ENCODE measurements at places on chromosomes 4 and X.

GRCh38 chr4:106614441-106614840 lies 245.9 kb upstream of the GIMD1 start:
- no peak for DNase-seq

DNA sequence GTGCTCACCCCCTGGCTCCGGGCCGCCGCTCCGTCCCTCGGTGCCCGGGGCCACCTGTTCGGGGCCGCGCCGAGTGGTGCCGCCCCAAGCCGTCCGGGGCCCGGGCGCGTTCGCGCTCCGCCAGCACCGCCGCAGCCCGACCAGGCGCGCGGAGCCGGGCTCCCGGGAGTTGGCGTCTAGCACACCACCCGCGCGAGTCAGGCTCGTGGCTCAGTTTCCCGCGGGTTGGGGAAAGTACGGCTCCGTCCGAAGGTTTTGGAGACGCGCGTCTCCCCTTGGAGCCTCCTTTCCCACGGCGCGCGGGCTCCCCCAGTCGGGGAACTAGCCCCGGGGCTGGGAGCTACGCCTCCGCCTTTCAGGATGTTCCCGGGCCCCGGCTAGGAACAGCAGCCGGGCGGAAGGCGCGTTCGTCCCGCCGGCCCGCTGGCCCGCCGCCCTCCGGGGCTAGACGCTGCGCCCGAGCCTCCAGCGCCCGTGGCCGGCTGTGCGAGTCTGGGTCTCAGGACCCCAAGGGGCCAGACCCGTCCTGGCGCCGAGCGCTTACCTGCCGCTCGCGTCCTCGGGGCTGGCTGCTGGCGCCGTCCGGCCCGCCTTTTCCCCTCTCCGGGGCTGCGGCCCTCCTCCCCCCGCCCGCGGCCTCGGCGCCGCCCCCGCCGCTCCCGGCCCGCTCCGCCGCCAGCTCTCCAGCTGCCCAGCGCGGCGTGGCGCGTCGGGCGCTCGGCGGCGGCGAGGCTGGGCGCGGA lies at the start of gene ADGRG2:
Gene ADGRG2 (minus strand): TSS at position 571 of the 743 bp plus-strand sequence. CDS start 53,634 bp downstream, outside the sequence.
- DNase-seq: no peak

- no peak for DNase-seq
These were observed 38.6 kb downstream of the ALG13 start for GRCh38 chrX:111719426-111720210.

DNA sequence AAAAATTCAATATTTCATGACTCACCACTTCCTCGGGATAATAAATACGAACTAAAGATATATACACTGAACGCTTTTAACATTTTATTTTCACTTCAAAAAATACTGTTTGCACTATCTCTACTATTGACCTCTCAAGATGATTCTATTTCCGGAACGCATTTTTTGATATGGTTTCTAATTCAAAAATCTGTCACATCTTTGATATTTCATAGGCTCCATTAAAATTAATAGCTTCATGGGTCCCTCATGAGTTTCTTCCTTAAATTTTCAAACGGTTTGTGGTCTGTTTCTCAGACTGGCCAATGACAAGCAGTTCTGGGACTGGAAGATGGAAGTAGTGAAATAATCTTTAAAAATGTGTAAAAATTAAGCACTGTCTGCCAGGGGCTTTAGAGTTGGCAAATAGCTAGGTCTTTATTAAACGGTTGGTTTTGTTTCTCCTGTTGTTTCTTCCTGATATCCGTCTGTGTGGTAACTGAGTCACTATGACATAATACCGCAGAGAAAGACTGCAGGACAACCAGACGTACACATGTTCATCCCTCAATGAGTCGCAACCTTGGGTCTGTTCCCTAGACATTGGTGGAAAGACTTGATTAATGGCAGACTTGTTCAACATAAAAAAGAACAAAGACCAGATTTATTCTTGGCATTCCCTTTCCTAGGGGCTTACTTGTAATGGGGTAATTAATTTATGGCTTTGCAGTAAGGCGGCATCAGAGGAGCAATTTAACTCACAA lies 133.8 kb downstream of the PALLD start:
- DNase-seq: no peak

DNA sequence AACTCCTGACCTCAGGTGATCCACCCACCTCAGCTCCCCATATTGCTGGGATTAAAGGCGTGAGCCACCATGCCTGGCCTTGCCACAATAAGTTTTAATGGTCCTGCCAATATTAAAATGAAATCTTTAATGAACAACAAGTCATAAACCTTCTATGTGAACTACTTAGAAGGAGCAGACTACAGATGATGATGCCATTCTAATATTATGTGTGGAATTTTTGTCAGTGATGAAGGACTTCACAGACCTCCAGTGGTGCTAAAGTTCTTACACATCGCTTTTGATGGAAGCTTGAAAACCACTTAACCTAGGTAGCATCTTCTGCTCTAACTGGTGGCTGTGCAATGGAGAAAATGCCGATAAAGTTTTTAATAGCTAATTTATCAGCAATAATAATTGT lies 331.4 kb downstream of the CCSER1 start:
- no peak for DNase-seq

GRCh38 chrX:39661116-39661907 lies 436.4 kb downstream of the BCOR start:
- no peak for DNase-seq

DNA sequence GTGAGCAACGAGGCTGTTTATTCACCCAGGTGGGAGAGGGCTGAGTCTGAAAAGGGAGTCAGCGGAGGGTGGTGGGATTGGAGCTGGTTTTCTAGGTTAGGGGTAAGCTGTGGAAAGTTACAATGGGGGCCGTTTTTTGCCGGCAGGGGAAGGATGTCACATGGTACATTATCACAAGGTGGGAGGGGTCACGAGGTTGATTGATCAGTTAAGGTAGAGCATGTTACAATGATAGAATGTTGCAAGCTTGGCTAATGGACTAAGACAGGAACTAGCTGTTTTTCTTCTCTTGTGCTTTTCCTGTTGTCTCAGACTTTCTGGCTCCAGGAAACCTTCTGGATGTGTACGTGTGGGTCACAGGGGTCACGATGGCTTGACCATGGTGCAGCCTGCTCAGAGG lies 536.3 kb upstream of the HTR2C start:
- no peak for DNase-seq

DNA sequence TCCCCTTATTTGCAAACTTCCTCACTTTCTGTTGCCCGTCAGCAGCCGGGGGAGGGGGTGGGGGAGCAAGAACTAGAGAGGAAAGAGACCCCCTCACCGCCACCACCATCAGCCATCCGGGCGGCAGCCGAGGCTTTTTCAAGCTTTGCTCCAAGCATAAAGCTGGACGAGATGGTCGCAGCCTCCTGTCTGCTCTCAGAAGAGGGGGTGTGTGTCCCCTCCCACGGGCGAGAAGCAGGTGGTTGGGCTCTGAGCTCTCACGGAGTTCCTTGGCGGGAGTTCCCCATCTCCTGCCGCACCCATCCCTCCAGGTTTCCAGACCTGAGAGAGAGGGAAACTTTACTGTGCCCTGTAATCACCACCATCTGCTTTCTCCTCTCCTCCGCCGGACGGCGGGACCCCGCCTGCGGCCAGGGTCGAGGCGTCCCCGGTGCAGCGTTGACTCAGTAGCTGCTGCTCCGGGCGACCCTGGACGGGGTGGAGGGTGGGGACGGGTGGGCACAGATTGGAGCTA lies 4.7 kb upstream of the ARX start:
- no peak for DNase-seq

DNA sequence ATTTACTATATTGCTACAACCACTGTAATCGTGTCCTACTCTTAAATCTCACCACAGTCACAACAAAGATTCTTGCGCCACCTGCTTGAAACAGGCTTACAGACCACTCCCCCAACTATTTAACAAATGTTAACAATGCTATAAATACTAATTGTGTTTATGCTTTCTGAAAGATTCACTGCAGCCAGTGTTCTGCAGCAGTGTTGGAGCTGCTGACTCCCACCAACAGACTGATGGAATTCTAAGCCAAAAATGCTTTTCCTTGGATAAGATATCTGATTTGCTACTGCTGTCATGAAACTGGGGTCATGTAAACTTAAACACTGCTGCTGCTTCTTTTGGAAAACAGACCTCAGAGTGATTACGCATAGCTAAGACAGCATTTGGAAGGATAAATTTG lies 244.2 kb upstream of the MAB21L2 start:
- DNase-seq: no peak

DNA sequence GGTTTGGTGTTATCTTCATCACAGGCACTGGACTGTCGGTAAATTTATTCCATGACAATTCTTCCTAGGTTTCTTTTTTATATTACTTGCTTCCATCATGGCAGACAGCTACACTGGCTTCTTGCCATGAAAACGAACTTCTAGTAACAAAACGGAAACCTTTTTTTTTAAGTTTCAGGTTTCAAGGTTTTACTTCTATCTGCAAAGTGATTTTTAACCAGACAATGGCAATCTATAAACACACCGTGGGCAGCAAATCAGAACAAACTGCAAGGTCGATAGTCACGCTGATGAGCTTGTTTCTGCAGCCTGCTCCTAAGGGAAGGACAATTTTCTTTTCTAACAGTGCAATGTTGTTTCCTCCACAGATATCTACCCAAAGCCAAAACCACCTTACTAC lies 29.9 kb downstream of the XG start:
- DNase-seq: no peak

DNA sequence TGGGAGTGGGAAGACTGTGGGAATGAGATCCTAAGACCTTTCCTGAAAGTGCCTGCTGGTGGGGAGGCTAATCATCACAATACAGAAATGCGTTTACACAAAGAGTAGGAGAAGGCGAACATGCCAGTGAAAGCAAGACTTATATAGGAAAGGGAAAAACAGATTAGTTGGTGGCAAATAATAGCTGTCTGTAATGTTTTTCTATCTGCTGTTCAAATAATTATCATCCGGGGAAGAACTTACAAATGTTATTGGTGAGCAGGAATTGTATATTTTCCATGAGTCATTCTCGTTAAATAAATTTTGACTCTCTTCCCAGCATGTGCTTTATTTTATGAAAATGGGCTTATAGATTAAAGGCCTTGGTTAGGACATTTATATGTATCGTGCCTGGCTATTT lies 196.5 kb downstream of the ARHGAP10 start:
- DNase-seq: no peak

- no peak for DNase-seq
These were observed 753.0 kb upstream of the NDST4 start for GRCh38 chr4:115866364-115866896.

- no peak for DNase-seq
These were observed 4.0 kb downstream of the PLP2 start for GRCh38 chrX:49175435-49176274.

GRCh38 chr4:99614491-99614890 lies 39.9 kb downstream of the MTTP start:
- DNase-seq: no peak

GRCh38 chr4:86948276-86948675 lies 13.5 kb downstream of the AFF1 start:
- DNase-seq: no peak

Data from NCI-H2081 treated with DMSO at 0.1 percent for 48 hours (cell line).